ENCODE measurements at places on chromosomes 1 and 21.

DNA sequence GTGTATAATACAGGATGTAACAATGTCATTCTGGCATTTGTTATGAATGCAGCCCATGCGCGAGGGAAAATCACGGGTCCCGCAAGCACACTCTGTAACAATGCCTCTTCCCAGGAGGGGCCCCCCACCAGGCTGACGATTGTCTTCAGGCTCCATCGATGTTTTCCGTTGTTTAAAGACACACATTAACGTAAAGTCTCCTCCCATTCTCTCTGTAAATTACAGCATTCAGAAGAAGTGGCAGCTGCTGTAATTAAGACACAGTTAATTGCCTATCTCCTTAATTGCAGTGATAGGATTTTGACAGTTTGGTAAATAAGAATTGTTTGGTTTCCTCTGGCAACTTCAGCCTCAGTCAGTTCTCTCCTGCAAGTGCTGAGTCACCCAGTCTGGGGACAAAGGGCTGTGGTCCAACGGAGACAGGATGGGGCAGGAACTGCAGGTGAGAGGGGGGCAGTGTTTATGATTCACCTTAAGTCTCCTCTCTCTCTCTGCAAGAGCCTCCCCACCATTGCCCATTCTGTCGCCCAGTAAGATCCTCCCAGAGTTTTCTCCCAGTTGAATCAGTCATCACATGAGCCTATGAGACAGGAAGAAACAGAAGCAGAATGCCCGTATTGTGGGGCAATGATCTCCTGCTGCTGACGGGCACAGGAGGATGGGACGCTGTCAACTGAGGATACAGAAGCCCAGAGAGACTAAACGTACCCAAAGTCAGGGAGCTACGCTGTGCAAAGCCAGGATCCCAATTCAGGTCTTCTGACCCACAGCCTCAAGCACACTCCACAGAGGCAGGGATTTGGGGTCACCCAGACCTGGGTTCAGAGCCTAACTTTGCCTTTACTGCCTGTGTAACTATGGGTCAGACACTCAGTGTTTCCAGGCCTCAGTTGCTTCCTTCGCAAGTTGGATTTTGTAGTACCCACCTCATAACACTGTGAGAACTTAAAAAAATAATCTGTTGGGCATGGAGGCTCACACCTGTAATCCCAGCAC is 110.0 kb downstream of the ADSS2 start:
- peak; percentile 87 for DNase-seq

GRCh38 chr1:244583358-244583982 is 69.5 kb upstream of the DESI2 start:
- DNase-seq, result no peak

DNA sequence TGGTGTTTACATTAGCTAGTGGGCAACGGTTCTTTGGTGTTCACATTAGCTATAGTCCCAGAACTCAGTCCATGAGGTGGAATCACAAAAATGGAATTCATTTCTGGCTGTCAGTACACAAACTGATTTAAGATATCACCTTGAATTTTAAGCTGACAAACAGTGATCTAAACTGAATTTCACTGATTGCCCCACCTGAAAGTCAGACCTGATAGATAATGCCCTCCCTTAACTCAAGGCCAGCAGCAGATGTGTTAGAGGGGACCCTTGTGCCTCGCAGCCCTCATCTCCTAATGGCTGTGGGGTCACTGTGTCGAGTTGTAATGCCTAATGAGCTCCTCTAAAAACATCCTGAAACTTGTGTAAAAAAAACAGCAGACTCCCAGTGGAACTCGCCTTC is 8.6 kb downstream of the ARF1 start:
- no peak for DNase-seq

DNA sequence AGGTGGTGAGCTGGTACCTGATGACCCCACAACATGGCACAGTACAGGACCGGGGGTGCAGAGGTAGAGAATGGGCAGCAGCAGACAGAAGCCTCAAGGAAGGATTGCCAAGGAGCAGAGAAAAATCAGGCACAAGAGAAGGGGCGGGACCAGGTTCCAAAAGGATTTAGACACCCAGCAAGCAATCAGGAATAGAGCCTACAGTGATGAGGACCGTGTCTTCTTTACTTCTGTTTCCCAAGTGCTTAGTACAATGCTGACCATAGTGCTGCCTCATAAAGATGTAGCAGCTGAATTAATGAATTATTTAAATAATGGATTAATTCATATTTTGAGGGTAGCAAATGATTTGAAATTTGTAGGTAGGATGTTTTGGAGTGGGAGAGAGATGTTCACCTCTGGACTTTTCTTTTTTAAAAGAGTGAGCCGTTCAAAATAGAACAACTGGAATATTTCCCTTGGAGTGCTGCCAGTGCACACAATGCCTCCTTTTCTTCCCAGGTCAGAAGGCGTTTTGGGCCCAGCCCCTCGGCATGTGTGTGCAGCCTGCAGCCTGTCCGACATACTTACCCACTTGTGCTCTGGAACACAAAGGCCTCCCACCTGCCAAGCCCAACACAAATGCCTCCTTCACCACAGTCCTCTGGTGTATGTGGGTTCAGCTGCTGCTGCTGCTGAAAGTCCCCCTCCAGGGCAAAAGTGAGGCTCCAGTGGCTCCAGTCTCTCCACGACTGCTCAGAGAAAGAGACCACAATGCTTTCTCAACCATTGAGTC is 19.6 kb downstream of the KANK4 start:
- peak; percentile 51 for DNase-seq

- no peak for DNase-seq
These were observed 2.3 kb downstream of the TENT5C start for GRCh38 chr1:117608115-117608615.
